ENCODE measurements at places on chromosomes 5 and 9.

- no peak for DNase-seq
These were observed 2.2 kb downstream of the IDNK start for GRCh38 chr9:83625178-83625577.

- no peak for DNase-seq
These were observed 184.0 kb downstream of the HSPA4 start for GRCh38 chr5:133235696-133236426.

- no peak for DNase-seq
These were observed 2.2 kb upstream of the PRRT1B start for GRCh38 chr9:131543141-131543540.

DNA sequence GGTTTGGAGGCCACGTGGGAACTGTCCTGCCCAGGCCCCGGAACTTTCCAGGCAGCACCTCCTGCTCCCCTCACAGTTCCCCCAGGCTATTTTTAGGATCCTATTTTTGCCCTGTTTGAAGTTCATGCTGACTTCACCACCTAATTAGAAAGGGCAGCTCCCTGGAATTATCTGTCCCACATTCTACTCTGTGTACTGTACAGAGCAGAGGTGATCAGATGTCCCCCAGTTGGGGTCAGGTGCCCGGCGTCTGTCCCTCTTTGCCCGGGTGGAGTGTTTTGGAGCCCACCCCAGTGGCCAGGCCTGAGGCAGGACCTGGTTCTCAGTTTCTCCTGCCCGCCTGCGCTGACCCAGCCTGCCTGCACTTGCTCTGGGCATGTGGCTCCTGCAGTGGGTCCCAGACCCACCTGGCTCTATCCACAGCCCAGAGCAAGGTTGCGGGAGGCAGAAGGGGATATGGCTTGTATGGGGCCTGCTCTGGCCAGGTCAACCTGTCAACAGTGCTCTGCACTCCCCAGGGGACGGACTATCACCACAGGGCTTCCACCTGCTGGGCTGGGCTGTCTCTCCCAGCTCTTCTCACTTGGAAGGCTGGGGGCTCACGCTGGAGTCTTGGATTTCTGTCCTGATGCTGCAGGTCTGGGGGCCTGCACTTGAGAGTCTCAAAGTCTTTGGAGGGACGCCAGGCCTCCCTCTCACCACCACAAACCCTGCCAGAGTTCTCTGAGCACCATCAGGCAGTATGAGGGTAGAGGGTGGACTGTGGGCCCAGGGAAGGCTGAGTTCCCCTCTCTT lies 268.3 kb downstream of the GADD45G start:
- DNase-seq, result no peak

- no peak for DNase-seq
These were observed 68.4 kb upstream of the NR3C1 start for GRCh38 chr5:143471666-143472464.

DNA sequence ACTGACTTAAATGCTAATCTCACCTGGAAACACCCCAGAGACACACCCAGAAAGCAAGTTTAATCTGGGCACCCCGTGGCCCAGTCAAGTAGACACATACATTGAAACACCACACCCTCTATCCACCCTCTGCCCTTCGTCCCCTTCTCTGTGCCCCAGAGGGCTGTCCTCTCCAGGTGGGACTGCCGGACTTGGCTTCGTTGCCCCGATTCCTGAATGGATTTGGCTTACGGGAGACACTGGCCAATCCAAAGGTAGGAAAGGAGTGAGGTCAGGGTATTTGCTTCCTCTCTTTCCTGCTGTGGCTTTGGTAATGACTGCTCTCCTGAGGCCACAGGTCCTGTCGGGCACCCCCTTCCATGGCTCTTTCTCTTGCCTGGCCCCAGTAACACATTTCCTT lies 25.2 kb upstream of the COL27A1 start:
- no peak for DNase-seq

- DNase-seq, result no peak
These were observed 114.7 kb upstream of the MAN2A1 start for GRCh38 chr5:109574985-109575384.

DNA sequence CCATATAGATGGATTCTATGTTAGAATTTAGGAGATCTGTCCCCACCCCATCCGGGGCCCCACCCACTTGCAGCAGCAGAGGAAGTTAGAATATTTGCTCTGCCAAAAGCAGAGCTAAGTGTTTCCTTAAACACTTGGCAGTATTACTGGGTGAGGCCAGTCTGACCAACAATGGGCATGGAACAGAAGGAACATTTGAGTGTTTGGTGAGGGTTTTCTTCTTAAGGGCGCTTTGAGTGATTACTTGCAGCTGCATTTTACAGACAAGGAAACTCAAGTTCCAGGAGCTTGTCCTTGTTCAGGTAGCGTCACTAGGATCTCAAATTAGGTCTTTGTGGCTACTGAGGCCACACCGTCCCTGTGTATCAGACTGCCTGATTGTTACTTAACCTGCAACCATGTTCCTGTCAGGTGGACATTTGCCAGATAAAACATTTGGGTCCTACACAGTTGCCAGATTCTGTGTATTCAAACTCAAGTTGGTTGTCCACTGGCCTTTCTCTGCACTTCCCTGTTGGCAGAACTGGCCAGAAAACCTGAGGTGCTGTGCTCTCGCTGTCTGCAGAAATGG lies 59.3 kb downstream of the SLC46A2 start:
- no peak for DNase-seq

DNA sequence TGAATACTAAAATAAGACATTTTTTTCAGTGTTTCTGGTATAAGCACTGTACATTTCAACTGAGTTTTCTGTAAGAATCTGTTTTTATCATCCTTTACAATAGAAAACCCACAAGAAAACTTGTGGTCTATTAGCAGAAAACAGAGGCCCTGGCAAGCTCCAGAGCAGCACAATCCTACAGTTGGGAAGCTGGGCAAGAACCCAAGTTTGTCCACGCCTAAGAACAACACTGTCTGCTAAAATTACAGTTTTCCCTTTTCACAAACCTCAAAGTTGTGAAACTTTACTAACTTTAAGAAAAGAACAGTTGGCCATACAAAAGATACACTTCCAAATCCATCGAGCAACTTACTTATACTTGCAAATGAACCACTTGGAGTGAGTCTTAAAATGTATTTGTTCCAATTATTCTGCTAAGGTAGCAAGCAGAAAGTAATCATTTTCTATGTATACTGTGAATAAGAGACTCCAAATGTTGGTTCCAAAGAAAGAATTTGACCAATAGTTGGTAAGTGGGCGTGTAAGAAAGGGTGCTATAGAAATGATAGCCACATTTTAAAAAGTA lies 982.0 kb upstream of the ARRDC3 start:
- DNase-seq, result no peak

DNA sequence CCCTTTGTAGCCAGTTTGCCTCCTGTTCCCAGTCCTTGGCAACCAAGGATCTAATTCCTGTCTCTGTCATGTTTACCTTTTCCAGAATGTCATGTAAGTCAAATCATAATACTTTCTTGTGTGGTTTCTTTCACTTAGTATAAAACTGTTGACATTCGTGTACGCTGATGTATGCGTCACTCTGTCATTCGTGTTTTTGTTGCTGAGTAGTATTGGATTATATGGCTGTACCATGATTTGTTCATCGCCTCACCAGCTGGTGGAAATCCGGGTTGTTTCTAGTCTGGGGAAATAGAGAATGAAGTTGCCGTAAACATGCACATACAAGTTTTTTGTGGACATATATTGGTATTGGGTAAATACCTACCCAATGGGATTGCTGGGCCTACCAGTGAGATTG lies 97.4 kb downstream of the ANGPTL2 start:
- DNase-seq, result no peak

GRCh38 chr5:117776977-117777376 lies 1202.4 kb upstream of the SEMA6A start:
- no peak for DNase-seq

DNA sequence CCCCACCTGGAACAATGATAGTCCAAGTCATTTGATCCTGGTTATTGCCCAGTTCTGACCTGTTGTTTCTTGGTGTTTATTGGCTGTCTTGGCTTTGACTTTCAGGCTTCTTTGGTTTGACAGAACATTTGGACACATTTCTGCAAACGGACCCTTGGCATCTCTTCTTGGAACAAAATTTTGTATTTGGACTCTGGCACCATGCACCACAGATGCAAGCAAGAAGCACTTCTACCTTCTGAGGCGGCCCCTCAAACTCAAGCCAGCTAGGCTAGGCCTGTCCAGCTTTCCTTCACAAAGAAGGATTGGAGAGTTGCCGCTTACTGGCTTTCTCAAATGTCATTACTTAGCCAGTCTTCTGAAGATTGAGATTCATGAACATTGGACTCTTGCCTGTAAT lies 23.1 kb upstream of the FGF10 start:
- DNase-seq, result no peak

GRCh38 chr9:77872863-77873262 lies 158.7 kb downstream of the GNAQ start:
- DNase-seq, result no peak

All from CD4-positive, alpha-beta T cell treated with Interleukin-4 for 4 hours (primary cell).